ENCODE measurements at places on chromosomes 3 and 15.

GRCh38 chr3:116470605-116471197 lies 25.4 kb upstream of the LSAMP start:
- DNase-seq, result no peak

DNA sequence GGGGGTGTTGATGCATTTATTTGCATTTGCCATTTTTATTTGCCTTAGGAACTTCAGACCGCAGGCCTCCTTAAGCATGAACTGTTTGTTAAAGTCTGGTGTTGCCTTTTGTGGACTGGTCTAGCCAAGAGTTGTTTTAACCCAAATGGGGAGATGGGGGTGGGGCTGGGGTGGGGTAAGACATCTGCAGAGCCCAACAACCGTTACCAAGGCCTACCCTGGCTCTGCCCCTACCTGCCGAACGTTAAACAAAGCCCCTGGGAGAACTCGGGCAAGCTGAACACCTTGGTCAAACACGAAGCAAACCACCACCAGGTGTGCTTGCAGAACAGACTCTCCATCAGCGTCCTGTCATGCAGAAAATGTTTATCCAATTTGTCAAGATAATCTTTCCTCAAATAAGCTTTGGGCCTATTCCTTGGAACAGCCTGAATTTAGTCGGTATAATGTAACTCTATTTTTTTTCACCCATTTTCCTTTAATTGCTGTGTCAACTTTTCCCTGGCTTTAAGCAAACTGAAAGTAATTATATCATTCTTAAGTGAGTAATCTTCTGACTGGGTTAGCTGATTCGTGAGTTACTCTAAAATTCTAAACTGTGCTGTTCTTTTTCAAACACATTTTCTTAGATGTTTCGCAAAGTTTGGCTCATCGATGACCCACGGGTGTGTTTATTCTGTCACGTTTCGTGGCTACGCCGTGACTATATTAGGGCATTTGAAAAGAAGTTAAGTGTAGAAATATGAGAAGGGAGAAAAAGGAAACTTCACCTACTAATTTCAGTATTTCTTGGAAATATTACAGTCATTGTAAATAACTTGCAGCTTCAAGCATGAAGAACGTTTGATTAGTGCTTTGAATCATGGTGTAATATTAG lies 127.6 kb downstream of the SOX2 start:
- DNase-seq, result no peak

- DNase-seq, result no peak
Observed at GRCh38 chr3:122458992-122459391, 43.1 kb upstream of the WDR5B start.

GRCh38 chr3:185197068-185197467 lies 44.2 kb upstream of the C3orf70 start:
- DNase-seq, result no peak

DNA sequence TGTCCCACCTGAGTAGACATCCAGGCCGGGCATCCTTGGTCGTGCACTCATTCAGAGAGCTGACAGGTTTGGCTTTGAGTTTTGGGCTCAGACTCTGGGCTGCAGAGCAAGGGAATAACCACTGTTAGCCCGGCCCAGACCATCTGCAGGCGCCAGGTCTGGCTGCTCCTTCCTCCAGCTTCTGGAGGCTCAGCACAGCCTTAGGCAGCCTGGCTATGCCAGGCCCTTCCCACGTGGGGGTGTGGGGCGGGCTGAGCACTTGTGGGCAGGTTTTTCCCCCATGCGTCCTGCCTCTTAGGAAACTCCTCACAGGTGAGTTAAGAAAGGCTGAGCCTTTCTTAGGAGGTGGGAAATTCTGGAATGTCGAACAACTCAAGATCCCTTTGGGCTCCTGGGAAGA lies 11.2 kb downstream of the PLA2G4B start:
- DNase-seq, result no peak

GRCh38 chr3:69579306-69580041 lies 159.8 kb upstream of the MITF start:
- no peak for DNase-seq

DNA sequence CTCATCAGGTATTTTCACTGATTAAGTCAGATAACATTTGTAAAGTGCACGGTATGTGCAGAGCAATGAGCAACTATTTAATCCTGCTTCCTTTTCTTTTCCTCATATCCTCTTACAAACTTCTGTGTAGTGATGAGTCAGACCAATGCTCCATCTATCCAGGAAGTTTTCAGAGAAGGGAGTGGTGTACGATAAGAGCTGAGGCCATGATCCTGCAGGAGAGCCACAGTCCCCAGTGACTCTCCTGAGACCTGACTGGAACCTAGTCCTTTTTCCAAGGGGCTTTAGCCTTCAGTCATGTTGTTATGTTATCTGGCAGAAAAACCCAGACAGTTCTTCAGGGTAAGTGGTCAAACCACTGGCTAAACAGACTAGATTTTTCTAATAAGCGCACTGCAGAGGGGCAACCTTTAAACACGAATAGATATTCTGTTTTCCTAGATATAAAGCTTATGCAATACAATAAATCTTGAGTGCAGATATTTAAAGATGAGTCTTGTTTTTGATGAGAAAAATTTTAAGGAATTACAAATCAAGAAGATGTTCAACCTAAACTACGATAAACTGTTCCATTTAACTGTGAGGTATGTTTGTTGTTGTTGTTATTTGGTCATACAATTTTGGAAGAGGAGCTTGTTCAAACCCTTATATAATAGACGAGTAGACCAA lies 110.5 kb upstream of the RAP2B start:
- no peak for DNase-seq

DNA sequence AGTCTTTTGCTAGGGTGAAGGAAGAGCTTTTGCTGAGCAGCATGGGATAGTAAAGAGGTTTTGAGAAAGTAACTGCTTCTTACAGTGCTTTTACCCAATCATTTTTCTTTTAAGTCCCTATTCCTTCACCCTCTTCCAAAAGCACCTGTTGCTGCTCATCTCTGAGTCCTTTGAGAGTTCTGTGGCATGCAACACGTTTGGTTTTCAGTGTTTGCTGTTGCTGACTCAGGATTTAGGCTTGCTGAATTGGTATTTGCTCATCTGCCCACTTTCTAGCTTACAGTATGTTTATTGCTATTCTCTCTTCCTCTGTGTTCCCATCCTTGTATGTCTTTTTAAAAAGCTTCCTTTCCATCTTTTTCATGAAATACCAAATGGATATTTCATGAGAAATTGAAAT lies 55.9 kb upstream of the THRB start:
- no peak for DNase-seq

GRCh38 chr3:63689285-63689684 lies 36.8 kb downstream of the SNTN start:
- DNase-seq, result no peak

DNA sequence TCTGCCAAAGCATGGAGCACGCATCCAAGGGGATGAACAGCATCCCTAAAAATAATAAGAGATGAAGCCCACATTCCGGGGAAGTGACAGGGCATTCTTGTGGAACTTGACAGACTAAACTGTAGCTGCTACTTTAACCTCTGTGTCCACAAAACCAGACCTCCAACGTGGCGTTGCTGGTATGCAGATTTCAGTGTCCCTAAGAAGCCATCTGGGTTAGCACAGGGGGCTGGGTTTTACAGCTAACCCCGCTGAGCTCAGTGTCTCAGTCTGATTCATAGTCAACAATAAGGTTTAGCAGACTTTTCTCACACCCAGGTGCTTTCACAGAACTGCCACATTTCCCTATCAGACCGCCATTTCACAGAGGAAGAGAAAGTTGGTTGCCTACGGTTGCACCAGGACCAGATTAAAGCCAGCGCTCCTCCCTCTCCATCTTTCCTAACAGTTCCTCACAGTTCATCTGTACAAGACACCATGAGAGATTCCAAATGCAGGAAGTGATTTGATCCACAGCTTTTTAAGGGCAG lies 61.6 kb upstream of the CTDSPL start:
- DNase-seq, result no peak

DNA sequence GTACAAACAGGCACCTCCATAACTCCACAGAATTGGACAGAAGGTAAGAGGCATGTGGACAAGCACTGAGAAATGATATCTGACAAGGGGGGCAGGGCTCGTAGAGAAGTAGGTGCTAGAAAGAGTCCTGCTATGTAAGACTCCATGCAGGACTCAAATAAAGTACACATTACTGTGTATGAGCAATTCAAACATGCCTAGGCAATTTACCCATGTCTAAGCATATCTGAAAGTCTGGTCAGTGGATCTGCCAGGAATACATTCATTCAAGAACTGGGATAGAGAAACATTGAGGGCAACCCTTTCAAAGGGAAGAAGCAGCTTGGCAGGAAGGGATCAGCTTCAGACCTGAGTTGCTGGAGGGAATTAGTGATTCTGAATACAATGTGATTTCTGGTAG lies 174.1 kb upstream of the MCTP2 start:
- DNase-seq, result no peak

- DNase-seq, result no peak
Observed at GRCh38 chr3:169526246-169526645, 137.3 kb downstream of the MECOM start.

DNA sequence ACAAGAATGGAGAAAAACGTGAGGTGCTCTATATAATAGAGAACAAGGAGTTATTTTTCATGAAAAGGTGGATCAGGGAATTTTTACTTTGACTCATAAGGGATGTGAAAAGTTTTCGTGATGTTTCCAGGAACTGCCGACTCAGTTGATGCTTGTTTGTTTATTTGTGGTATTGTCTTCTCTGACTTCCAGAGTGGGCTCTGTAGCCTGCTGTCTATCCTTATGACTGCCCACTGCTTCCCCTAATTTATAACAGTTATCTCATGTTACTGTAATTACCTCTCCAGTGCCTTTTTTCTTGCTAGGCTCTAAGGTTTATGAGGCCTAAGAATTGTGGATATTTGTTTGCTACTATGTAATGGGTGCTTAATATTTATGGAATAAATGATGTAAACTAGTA lies 12.3 kb downstream of the ARL13B start:
- DNase-seq, result no peak

GRCh38 chr3:124553178-124553577 lies 177.1 kb upstream of the UMPS start:
- DNase-seq, result no peak

DNA sequence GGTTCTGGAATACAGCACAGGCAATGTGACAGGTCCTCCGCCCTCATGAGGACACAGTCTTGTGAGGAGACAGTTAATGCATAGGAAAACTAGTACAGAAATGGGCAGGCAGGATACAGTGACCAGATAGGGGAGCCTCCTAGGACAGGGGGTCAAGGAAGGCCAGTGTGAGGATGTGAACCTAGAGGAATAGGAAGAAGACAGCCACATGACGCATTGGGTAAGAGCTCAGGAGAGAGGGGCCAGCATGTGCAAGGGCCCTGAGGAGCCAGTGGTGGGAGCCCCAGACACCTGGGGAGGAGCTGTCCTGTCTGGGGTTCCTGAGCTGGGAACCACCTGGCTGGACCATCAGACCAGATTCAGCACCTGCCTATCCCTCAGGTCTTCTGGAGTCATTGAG lies 15.6 kb downstream of the IRAK2 start:
- no peak for DNase-seq

- no peak for DNase-seq
Observed at GRCh38 chr3:67706934-67707333, 52.5 kb upstream of the SUCLG2 start.

GRCh38 chr15:31799715-31800321 lies 230.5 kb upstream of the CHRNA7 start:
- DNase-seq, result no peak

GRCh38 chr15:69087366-69087976 lies 73.0 kb upstream of the GLCE start:
- DNase-seq, result no peak

DNA sequence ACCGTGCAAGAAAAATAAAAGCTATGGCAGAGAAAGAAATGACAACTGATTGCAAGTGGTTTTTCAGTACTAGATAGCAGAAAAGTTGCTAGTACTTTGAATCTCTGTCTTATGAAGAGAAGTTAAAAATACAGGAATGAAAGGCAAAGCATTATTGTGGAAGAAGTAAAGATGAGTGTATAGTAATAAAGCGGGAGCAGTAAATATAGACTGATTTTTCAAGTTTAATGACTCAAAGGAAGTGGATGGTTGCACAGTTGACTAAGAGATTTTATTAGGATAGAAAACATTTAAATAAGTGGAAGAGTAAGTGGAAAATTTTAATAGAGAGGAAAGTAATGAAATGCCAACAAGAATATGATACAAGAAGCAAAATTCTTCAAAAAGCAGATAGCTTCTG lies 1076.1 kb upstream of the CADM2 start:
- no peak for DNase-seq

DNA sequence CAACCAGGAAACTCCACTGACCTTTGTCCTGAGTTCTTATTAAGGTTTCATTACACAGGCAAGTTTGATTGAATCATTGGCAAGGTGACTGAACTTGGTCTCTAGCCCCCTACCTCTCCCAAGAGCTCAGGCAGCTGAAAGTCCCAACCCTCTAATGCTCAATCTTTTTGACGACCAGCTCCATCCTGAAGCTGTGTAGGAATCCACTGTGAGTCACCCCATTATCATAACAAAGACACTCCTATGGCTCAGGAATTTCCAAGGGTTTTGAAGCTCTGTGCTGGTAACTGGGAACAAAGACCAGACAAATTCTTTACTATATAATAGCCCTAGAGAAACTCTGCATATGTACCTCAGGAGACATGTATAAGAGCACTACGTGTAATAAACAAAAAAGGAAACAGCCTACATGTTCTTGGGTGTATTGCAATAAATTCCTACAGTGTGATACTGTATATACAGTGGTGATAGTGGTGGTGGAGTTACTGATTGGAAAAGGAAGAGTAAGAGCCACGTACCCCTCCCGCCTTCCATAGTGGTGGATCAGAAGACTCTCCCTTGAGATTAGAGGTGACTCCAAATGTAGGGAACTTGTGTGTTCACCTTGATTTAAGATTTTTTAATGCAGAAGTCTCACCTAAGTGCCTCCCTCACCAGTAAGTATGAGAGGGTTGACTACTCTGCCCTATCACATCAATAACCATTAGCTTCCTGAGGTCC lies 116.6 kb downstream of the ST8SIA2 start:
- DNase-seq, result no peak

- no peak for DNase-seq
Observed at GRCh38 chr3:124815781-124816180, 71.4 kb downstream of the ITGB5 start.

- DNase-seq, result no peak
Observed at GRCh38 chr15:96073908-96074307, 256.6 kb upstream of the NR2F2 start.

DNA sequence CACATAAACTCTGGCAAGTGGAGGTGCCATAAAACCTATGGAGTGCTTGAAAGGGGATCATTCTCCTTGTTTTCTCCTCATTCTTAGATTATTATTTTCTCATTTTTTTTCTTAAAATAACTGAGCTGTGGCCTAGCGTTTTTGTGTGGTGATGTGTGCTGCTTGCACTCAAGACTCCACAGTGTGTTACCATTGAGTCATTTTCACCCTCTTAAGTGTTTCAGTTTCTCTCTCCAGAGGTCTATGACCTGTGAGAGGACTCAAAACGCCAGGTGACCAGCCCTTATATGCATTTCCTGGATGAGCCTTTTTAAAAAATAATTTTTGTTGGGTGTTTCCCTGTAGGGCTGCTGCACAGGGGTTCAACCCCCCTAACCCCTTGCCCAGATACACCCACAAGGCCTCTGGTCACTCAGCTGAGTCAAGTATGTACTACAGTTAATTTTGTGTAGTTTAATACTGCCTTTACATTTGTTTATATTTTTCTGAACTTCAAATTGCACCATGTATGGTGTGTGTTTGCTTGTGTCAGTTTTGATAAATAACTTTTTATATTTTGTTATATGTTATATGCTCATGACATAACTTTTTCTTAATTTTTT lies 15.4 kb upstream of the BTLA start:
- no peak for DNase-seq
